ENCODE measurements at places on chromosomes 16 and 17. TPM values are rescaled to one million over a fixed set of nuclear protein-coding genes. Genes with fewer than 3 reads are reported as not detected.

DNA sequence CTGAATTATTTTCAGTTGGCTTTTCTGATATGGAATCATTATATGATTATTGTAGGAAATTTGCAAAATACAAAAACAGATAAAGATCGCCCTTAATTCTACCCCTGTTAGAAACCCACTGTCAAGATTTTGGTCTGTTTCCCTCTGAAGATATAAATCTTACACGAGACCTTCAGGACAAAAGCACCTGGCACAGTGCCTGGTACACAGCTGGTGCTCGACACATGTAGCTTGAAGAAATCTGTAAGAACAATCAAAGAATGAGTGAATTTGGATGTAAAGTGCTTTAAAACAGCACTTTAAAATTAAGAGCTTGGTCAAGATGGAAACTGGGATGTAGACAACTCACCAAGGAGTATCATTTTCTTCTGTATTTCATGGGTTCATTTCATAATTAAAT lies 181.1 kb downstream of the C16orf78 start:
- no peak for DNase-seq

- DNase-seq: no peak
Measured at GRCh38 chr17:77227461-77228240, 86.9 kb downstream of the SEC14L1 start.

- no peak for DNase-seq
Measured at GRCh38 chr17:50144355-50144754, 6.1 kb downstream of the PPP1R9B start.

DNA sequence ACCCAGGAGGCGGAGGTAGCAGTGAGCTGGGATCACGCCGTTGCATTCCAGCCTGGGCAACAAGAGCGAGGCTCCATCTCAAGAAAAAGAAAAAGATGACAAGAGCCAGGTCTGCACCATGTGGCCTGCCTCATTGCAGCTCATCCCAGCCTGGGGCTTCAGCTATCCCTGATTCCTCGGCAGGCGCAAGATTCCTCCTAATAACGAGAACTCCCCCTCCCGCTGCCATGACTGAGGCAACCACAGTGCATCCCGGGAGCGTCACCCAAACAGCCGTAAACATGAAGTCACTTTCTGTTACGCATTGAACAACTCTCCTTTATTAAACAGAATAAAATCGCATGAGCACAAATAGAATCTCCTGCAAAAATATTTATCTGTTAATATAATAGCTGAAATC lies 120.6 kb downstream of the MGAT5B start:
- no peak for DNase-seq

GRCh38 chr17:45098869-45099616 lies 33.3 kb downstream of the PLCD3 start:
- peak; percentile 43 for DNase-seq

DNA sequence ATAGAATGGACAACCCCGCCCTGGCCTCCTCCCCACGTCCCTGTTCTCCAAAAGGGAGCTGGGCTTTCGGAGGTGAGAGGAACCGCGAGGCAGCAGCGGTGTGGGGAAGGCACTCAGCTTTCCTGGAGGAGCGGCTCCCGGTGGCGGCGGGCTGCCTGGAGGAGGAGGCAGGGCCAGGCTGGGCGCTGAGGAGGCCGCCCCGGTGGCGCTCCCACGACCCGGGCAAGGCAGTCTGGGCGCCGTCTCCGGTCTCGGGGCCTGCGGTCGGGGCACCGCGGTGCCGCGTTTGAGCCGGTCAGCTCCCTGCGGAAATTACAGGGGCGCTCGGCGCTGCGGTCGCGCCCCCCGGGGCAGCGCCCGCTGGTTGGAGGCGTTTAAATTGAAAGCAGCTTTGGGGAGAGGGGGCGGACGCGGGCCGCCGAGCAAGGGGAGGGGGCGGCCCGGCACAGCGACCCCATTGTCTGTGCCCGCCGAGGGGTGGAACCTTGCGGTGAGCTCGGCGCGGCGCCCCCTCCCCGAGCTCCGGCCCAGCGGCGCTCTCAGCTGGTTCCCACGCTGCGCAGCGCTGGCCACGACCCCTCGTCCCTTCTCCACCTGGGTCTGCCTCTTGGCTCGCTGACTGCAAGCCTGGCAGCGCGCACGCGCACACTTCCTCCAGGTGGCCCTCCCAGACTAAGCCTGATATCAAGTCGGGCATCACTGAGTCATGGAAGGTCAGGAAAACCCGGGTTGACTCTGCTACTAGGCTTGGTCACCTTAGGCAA lies 58.7 kb upstream of the DLX4 start:
- DNase-seq: no peak

PIRT gene
- total RNA-seq: 0.20 TPM

GRCh38 chr17:77300016-77300686 lies 159.4 kb downstream of the SEC14L1 start:
- DNase-seq: no peak

- DNase-seq: no peak
Measured at GRCh38 chr16:82150549-82150948, 19.5 kb downstream of the MPHOSPH6 start.

VTN gene
- total RNA-seq: 0.20 TPM

Measured in skin of body (tissue), 3 donors.